Right lobe of liver (tissue), 6 donors: ENCODE measurements at places on chromosomes 5 and 9.

DNA sequence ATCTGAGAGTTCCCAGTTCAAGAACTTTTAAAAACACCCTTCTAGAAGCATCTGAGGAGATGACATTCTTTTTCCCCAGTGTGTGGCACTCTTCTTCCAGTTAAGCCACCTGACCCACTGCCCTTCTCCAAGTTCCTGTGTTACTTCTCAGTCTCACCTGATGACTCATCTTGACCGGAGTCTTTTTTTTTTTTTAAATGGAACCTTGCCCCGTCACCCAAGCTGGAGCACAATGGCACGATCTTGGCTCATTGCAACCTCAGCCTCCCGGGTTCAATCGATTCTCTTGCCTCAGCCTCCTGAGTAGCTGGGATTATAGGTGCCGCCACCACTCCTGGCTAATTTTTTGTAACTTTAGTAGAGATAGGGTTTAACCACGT is 224.1 kb upstream of the DAB2 start:
- no peaks in the 10 kb centered on the region for H3K27me3 ChIP-seq
- no peak overlapping the region for H3K4me3 ChIP-seq
- no peaks in the 10 kb centered on the region for H3K4me1 ChIP-seq
- H3K27ac ChIP-seq, result no peak overlapping the region
- no peak for DNase-seq

DNA sequence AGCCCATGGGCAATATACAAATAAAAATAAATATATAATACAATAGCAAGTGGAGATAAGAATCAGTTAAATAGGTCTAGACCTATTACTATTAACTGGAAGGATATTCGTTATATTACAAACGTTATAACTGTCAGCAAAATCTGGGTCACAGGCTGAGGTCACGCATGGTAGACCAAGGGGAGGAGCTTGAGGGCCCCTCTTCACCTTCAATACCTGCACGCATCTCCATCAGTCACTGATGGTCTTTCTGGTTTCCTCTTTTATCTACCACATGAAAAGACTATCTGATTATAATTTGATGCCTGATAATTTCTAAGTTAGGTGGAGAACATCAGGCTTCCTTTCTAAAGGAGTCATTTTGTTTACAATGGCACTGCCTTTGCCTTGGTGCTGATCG is 43.2 kb downstream of the MAT2B start:
- H3K4me1 ChIP-seq, result no peaks in the 10 kb centered on the region
- no peak for DNase-seq
- no peaks in the 10 kb centered on the region for H3K36me3 ChIP-seq
- H3K27me3 ChIP-seq, result no peaks in the 10 kb centered on the region
- H3K27ac ChIP-seq, result no peak overlapping the region
- H3K4me3 ChIP-seq, result no peak overlapping the region

DNA sequence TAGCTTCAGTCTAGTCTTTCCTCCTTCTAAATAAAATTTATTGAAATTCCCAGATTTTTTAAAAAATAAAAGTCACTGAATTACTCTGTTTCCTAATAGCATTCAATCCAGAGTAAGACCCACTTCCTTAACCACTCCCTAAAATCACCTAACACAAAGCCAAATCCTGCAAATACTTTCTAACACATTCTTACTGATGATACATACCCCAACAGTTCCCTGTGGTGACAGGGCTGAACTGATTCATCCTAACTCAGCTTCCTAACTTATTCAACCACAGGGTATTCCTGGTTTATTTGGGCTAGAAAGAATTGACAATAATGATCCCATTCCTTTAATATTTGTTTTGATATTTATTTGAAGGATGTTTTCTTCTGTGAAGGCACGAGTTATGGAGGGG is 40.7 kb upstream of the ZNF300 start:
- H3K27ac ChIP-seq, result no peak overlapping the region
- no peaks in the 10 kb centered on the region for H3K36me3 ChIP-seq
- DNase-seq, result no peak
- H3K27me3 ChIP-seq, result no peaks in the 10 kb centered on the region

DNA sequence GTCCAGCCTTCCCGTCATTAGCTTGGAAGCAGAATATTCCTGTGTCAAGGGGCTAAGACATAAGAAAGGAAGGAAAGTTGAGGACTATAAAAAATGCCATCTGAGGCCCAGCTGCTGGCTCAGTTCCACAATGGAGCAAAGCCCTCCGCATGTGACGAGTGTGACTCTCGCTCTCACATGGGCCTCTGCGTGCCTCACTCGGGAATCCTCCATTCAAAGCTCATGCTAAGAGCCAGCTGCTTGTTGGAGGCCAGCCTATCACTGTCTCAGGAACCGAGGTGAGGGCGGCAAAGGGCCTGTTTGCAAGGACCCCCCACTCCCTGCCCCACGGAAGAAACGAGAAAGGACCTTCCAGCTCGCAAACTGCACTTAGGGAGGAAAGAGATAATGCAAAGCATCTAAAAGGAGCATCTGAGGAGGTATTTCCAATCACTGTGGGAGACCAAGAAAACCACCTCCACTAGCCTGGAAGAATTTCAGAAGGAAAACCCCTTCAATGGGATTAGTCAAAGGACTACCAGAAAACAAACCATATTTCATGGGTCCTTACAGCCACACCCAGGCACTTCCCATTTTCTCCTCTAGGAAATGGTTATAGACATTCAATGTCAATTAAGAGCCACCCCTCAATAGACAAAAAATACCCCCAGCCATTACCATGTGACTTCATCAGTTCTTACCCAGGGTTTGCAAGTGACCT is 95.3 kb downstream of the PRRT1B start:
- H3K4me3 ChIP-seq, result no peak overlapping the region
- DNase-seq, result no peak
- no peaks in the 10 kb centered on the region for H3K36me3 ChIP-seq
- no peaks in the 10 kb centered on the region for H3K27me3 ChIP-seq
- H3K27ac ChIP-seq, result no peak overlapping the region
- no peaks in the 10 kb centered on the region for H3K4me1 ChIP-seq

DNA sequence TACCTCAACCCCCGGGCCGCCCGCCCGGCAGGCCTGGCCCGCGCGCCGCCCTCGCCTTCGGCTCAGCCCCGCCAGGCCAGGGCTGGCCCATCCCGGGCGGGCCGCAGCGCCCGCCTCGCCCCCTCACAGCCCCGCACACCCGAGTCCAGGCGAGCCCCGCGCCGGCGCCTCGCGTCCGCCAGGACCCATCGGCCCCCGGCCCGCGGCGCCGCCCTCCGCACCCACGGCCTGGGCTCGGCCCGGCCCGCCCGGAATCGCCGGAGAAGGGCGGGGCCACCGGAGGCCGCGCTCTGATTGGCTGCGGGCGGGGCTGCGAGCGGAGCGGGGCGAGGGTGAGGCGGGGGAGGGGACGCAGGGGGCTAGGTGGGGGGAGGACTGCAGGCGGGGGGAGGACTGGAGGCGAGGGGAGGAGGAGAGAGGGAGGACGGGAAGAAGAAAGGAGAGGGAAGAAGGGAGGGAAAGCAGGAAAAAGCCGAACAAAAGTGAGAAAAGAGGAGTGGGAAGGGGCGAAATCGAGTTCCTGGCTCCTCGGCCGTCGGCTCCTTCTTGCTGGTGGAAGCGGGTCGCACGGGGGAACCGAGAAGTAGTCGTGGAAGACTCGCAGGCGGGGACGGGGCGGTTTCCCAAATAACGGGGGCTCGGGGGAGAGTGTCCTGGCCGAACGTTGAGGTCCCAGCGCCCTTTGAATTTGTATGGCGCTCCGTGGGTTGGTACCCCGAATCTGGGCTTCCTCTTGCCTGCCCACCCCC is 472 bp upstream of the UBTD2 start:
- peak; percentile 89 for DNase-seq
- H3K36me3 ChIP-seq, result no peaks in the 10 kb centered on the region
- H3K27ac ChIP-seq, result peak overlapping the region; percentile 64
- H3K4me1 ChIP-seq, result no peaks in the 10 kb centered on the region

DNA sequence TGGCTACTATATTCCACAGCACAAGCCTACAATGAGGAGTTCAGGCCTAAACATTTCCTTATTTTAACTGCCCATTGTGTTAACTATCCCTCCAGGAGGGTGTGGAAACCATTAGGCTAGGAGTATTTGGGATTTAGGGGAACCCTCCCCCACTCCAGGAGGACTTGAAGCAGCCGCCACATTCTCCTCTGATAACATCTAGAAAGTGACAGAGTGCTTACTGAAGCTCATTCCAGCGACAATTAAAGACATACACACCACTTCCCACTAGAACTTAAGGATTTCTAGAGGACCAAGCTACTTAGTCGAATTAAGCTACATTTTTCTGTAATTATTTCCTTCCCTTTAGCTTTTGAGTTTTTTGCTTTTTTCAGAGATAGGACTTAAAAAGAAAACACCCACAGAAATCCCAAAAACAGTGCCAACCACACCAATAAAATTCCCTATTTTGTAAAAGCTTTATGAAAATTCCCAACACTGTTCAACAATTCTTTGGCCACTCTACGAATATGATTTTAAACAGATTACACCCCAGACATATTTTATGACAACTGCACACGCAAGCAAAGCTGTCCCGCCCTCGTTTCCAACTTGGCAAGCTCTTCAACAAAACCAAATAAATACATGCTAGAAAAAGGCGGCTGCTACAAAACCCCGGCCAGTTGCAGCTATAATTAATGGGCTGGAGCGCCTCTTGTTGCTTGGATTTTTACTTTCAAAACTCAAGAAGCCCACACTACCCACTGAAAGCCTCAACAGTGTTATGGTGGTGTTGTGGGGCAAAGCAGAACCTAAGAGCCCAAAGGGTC is 4.5 kb downstream of the ROR2 start:
- no peak overlapping the region for H3K27ac ChIP-seq
- no peaks in the 10 kb centered on the region for H3K36me3 ChIP-seq
- peaks cover 18% of the 10 kb centered on the region for H3K4me1 ChIP-seq
- peaks cover 27% of the 10 kb centered on the region for H3K27me3 ChIP-seq

- DNase-seq, result peak; percentile 25
- no peaks in the 10 kb centered on the region for H3K36me3 ChIP-seq
- H3K27me3 ChIP-seq, result peaks cover 22% of the 10 kb centered on the region
- no peak overlapping the region for H3K27ac ChIP-seq
These were observed 625 bp upstream of the OLFM1 start for GRCh38 chr9:135086597-135087488.

DNA sequence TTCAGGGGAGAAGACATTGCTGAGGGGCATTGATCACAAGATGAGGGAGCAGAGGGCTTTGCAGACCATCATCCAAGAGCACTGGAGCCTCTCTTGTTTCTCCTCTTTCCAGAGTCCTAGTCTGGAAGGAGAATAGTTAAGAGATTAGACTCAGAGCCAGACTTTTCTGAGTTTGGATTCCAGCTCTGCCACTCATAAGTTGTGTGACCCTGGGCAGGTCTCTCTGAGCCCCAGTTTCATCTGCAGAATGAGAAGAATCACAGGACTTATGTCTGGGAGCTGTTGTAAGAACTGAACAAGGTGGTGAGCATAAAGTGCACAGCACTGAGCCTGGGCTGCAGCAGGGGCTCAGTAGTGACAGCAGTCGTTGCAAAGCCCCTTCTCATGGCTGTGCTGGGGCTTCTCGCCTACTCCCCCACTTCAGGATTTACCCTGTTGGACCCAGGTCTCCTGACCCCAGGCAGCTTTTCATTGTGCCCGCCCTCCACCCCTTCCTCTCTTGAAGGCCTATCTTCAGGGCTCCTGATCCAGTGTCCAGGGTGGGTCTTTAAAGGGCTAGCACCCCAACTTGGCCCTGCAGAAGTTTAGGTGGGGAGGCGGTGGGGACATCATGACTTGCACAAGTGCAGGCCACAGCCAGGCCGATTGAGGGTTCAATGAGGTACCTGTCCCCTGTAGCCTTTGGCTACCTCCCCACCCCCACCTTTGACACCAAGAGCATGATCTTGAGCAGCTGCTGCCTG is 1.5 kb downstream of the SYNPO start:
- H3K4me3 ChIP-seq, result peak overlapping the region; percentile 83
- peaks cover 73% of the 10 kb centered on the region for H3K4me1 ChIP-seq
- no peaks in the 10 kb centered on the region for H3K27me3 ChIP-seq
- no peaks in the 10 kb centered on the region for H3K36me3 ChIP-seq

- no peak overlapping the region for H3K27ac ChIP-seq
- DNase-seq, result no peak
- H3K4me1 ChIP-seq, result no peaks in the 10 kb centered on the region
- H3K27me3 ChIP-seq, result peaks cover 57% of the 10 kb centered on the region
- no peak overlapping the region for H3K4me3 ChIP-seq
These were observed 201.7 kb downstream of the MEF2C start for GRCh38 chr5:88681211-88681803.

- H3K4me1 ChIP-seq, result no peaks in the 10 kb centered on the region
- H3K4me3 ChIP-seq, result no peak overlapping the region
- no peaks in the 10 kb centered on the region for H3K36me3 ChIP-seq
- DNase-seq, result no peak
- no peaks in the 10 kb centered on the region for H3K27me3 ChIP-seq
These were observed 11.6 kb downstream of the ABL1 start for GRCh38 chr9:130846487-130847305.

DNA sequence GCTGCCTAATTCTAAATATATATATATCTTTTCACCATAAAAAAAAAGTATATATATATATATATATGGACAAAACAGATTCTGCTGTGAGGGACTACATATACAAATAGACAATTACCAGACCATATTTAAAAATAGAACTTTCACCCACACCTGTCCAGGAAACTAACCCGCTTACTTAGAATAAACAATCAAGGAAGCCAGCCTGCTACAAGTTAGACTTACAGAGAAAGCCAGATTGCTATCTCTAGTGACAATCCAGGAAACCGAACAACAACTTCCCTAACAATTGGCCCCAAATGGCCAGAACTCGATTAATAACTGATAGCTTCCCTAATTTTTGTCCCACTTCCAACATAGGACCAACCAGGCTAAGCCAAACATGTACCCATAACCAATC is 5.9 kb downstream of the GLDC start:
- H3K4me1 ChIP-seq, result no peaks in the 10 kb centered on the region
- H3K4me3 ChIP-seq, result no peak overlapping the region
- H3K27ac ChIP-seq, result peak overlapping the region; percentile 85
- no peaks in the 10 kb centered on the region for H3K36me3 ChIP-seq
- no peak for DNase-seq
- H3K27me3 ChIP-seq, result no peaks in the 10 kb centered on the region

DNA sequence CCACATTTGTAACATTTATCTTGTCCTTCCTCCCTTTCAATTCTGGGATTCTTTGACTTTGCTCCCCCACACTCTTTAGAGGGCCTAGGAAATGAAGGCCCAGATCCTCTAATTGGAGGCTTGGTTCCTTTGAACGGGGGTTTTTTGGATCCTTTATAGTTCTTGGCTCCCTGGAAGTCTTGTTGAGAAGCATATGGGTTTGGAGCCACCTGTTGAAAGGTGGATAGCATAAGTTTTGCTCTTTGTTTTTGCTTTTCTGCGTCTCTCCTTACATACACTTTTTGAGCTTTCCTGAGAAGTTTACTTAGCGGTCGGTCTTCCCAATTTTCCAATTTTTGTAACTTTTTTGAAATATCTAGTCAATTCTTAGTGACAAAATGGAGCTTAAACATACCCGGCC is 17.8 kb downstream of the IFT74 start:
- H3K27ac ChIP-seq, result no peak overlapping the region
- no peaks in the 10 kb centered on the region for H3K36me3 ChIP-seq
- H3K4me1 ChIP-seq, result no peaks in the 10 kb centered on the region
- no peak overlapping the region for H3K4me3 ChIP-seq

GRCh38 chr9:73141282-73141681 is 10.4 kb upstream of the ANXA1 start:
- no peaks in the 10 kb centered on the region for H3K4me1 ChIP-seq
- no peak overlapping the region for H3K4me3 ChIP-seq
- no peak for DNase-seq
- no peak overlapping the region for H3K27ac ChIP-seq
- no peaks in the 10 kb centered on the region for H3K36me3 ChIP-seq
